ENCODE measurements at places on chromosomes 11 and 22. TPM values are rescaled to one million over a fixed set of nuclear protein-coding genes. Genes with fewer than 3 reads are reported as not detected.
A peak's percentile ranks its signal among the peaks of the same experiment; 100 is the strongest.

- peak; percentile 35 for DNase-seq
Measured at GRCh38 chr11:105611572-105612441, 1.9 kb downstream of the GRIA4 start.

- no peak for DNase-seq
Measured at GRCh38 chr11:46519351-46519750, 74.5 kb downstream of the AMBRA1 start.

DNA sequence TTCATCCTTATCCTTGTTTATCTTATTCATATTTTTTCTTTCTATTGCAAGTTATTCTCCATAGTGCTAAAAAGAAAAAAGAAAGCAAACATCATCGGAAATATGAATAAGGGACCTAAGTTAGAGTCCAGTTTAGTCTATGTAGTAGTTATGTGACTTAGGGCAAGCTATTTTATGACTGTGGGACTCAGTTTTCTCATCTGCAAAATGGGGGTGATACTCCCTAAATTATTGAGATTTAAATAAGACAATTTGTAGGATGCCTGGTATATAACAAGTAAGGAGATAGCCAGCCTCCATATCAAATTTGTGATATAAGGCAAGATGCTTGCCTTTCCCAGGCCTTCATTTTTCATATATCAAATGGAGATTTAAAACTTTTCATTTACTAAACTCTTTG is 69.5 kb downstream of the MAML2 start:
- DNase-seq: no peak

DNA sequence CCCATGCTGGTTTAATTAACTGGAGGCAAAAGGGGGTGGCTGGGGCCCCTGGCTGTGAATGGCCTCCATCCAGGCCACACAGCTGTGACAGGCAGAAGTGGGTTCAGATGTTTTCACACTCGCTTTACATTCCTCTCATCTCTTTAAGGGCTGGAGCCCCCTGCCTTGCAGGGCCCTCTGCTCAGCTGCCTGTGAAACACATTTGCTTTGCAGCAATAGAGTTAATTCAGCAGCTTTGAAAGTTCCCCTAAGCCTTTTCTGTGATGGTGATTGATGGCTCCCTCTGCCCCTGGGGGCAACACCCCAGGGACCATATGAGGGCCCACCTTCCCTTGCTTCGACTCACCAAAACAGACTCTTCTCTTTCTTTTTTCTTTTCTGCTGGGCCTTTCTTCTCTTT is 139.3 kb downstream of the FEZ1 start:
- DNase-seq: no peak

DNA sequence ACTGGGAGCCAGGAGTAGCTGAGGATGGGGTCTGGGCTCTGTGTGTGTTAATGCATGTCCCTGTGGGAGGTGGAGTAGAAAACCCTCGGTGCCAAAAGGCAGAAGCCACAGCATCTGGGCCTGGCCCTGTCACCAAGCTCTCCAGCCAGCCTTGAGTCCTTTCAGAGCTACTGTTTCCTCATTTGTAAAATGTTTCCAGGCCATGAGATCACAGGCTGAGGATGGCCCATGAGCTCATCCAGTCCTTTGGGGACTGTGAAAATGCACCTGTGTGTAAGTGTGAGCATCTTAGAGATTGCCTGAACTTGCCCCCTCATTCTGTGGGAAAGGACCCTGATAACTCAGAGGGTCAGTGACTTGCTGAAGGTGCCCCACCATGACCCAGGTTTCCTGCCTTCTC is 9.1 kb downstream of the ANKK1 start:
- no peak for DNase-seq

GRCh38 chr11:3164552-3165151 is 458 bp downstream of the OSBPL5 start:
- DNase-seq: no peak

GRCh38 chr11:134355136-134355535 is 23.3 kb downstream of the GLB1L2 start:
- DNase-seq: no peak

- DNase-seq: no peak
Measured at GRCh38 chr22:20246368-20247009, 21.6 kb downstream of the RTN4R start.

DNA sequence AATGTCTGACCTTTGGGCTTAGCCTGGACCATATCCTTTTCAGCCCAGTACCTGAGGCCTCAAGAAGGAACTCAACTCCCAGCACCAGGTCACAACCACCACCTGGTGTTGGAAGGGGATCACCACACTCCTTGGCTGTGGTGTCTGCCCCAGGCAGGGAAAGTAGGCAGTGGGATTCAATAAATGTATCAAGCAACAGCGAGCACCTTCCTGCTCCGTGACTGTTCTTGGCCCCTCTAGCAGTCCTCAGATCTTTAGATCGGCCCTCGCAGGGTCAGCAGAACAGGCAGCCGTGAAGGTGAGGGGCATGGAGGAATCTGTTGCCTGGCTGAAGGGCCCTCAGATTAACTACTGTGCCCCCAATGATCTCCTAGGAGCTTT is 15.9 kb downstream of the ARFGAP2 start:
- DNase-seq: no peak

GRCh38 chr22:45859231-45860161 is 117.5 kb downstream of the WNT7B start:
- peak; percentile 54 for DNase-seq

- DNase-seq: peak; percentile 50
Measured at GRCh38 chr11:13384908-13385640, 77.9 kb downstream of the BTBD10 start.

- no peak for DNase-seq
Measured at GRCh38 chr11:70398834-70399680, 728 bp downstream of the CTTN start.

DNA sequence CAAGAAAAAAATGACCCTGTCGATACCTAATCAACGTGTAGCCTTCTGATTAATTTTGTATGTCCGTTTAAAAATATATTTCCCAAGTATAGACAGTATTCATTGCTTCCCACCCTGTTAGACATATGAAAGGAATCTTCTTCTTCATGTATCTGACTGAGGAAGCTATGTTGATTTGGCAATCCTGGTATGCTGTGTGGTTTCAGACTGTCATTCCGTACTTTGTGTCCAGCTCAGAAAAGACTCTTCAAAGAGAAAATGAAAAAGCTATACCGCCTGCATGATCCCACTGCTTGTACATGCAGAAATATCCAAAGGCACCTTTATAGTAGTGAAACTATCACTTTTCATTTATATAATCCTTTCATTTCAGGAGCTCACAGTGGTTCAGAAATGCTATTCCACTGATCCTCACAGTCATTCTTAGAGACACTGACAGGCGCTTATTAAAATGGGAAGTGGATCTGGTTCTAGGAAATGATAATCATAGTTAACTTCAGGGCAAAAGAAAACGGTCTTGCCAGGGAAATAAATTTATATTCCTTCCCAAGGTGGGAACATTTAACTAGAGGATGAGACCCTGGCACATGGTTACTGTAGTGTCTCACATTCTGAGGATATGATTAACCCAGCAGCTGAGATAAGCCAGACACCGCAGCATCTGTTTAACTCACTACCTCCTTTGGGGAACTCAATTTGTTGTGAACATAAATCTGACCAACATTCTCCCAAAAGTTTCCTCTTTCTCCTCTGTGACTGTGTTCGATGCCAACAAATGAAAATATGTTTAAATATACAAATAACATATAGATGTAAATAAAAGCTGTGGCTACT is 599.2 kb upstream of the LUZP2 start:
- no peak for DNase-seq

GRCh38 chr22:24108073-24108472 is 73.2 kb upstream of the SUSD2 start:
- DNase-seq: no peak

- DNase-seq: no peak
Measured at GRCh38 chr11:12218909-12219308, 108.5 kb downstream of the MICAL2 start.

DNA sequence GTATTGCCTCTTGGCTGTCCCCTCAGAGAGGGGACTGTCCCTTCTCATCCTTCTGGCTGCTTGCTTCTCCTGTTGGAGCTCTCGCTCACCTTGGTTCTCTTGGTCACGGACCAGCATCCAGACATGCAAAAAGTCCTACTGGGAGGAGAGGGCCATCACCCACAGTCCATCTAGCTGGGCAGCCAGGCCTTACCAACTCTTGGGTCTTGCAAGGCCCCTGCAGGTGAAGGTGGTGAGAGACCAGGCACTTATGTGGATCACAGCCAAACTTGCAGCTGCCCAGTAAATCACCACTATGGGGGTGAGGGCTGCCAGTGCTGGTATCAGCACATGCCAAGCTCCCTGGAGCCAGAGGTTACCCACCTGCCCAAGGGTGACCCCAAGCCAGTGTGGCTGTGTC is 36.3 kb downstream of the KCNQ1OT1 start:
- peak; percentile 9 for DNase-seq

- peak; percentile 62 for DNase-seq
Measured at GRCh38 chr22:27501191-27501936, 300.2 kb downstream of the MN1 start.

DNA sequence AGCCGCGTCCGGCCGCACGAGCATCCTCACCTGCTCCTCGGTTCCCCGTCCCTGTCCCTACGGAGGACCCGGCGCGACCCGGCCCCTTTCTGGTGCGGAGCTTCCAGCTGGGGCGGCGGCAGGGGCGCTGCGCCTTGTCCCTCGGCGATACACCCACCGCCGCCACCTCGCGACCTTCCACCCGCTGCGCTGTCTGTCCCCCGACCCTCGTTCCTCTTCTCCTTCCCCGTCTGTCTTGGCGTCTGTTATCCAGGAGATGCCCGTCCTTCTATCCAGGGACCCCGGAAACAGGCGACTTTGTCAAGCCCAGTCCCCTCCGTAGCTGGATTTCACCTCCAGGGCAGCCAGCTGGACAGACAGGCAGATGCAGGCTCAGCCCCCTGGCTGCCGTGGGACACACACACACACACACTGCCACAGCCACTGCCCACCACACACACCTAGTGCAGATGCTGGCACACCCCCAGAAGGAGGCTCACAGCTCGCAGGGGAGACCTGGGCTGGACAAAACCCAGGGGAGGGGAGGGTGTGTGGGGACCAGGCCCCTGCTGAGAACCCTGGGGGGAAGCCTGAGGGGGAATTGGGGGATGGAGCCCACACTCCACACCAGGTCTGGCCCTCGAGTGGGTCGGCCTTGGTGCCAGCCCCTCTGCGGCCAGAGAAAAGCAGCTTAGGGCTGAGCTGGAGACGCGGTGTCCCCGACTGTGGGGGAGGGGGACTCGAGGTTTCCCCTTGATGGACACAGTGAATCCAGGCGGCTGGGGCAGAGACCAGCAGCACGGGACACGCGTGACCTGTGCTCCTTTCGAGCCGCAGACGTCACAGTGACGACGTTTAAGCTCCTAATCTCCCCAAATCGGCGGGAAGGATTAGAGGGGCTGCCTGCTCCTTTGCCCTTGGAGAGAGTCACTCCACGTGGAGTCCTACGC is 788 bp downstream of the DRD4 start:
- no peak for DNase-seq

DNA sequence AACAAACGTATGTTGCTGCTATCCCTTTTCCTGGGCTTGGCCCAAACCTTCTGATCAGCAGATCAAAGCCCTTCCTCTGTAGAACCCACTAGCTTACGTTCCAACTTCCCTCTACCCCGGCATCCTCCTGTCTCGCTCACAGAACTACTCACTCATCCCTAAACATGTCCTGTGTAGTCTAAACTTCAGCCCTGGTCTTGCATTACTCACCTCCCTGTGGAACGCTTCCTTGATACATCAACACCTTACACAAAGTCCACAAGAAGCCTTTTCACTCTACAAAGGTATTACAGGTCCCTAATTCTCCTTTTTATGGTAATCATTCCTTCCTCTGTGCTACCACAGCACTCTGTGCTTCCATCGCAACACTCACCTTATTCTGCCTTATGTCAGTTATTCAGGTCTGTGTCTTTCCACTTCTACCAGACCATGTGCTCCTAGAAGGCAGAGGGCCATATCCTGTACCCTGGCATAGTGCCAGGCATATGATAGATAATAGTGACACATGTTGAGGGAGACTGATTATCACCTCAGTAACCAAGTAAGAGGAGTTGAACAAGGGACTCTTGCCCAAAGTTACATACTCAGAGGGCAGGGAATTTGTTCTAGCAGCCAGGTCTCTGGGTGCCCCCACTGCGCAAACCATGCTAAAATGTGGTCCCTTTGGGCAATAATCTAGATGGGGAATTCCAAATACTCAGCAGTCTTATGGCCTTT is 41.6 kb downstream of the USP35 start:
- no peak for DNase-seq

- no peak for DNase-seq
Measured at GRCh38 chr11:36011574-36011973, 67.7 kb downstream of the LDLRAD3 start.

DNA sequence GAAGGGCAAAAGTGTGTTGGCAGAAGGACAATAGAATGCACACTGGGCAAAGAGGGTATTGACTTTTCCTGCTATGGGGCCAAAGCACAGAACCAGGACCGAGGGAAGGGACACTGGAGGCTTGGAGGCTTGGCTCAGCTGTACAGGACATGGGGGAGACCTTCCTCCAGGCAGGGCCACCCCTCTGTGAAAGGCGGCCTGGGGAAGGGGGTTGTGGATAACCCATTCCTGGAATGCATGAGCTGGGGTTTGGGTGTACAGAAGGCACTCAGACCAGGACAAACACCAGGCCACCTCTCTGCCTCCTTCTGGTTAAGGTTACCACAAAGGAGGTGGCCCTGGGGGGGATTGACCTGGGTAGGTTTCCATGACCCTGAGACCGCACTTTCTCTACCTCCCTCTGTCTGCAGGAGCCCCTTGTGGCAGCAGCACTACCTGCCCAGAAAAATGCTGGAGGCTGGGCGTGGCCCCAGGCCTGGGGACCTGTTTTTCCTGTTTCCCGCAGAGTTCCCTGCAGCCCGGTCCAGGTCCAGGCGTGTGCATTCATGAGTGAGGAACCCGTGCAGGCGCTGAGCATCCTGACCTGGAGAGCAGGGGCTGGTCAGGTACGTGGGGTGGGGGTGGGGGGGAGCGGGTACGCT is 9.6 kb downstream of the P2RY2 start:
- DNase-seq: peak; percentile 91

DNA sequence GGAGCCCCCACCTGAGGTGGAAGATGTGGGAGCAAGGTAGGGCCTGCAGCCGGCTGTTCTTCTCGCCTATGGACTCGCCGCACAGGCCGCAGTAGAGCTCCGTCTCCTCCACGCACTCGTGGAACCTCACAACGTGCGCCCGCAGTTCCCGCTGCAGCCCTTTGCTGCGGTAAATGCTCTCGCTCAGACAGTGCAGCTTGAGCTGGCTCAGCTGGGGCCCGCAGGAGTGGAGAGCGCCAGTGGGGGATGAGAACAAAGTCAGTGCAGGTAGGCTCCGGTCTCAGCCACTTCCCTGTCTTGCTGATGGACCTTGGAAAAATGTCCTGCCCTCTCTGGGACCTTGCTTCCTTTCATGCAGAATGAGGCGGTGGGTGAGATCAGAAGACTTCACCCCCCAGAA is 10.2 kb downstream of the RAPSN start:
- DNase-seq: no peak

GRCh38 chr22:47357086-47357485 is 594.6 kb downstream of the TBC1D22A start:
- no peak for DNase-seq

CYB5R2 gene
- 8.7 TPM for total RNA-seq

OR52N4 gene
- total RNA-seq: 0.60 TPM

DCPS gene
- 24.2 TPM for total RNA-seq

LARGE1 gene
- total RNA-seq: 22.9 TPM

TRIM6 gene
- 6.5 TPM for total RNA-seq

TSSK2 gene
- total RNA-seq: not detected

LIF gene
- 10.7 TPM for total RNA-seq

PARVG gene
- total RNA-seq: 20.9 TPM

KIRREL3 gene
- total RNA-seq: 0.19 TPM

VPREB1 gene
- not detected for total RNA-seq

OR4C45 gene
- total RNA-seq: not detected

Data from kidney (tissue), 22 donors.